ENCODE measurements at places on chromosomes 4 and X. TPM values are rescaled to one million over a fixed set of nuclear protein-coding genes. Genes with fewer than 3 reads are reported as not detected.

Gene HPGDS
- 0.57 TPM for total RNA-seq

Gene TCEAL5
- not detected for total RNA-seq

Gene UGT2B7
- not detected for total RNA-seq

Gene ADH7
- not detected for total RNA-seq

Gene PASD1
- not detected for total RNA-seq

Gene NXT2
- total RNA-seq: 13.3 TPM

Gene XAGE1A
- not detected for total RNA-seq

Gene CDKN2AIP
- total RNA-seq: 30.1 TPM

Gene ZFX
- 36.6 TPM for total RNA-seq

Gene SYP
- 1.9 TPM for total RNA-seq

Gene SSX4
- not detected for total RNA-seq

Gene LNX1
- total RNA-seq: not detected

Gene AKAP4
- total RNA-seq: not detected

Gene NHSL2
- total RNA-seq: 0.51 TPM

- H3K4me1 ChIP-seq: no peaks in the 10 kb centered on the region
- H3K27me3 ChIP-seq: no peaks in the 10 kb centered on the region
- no peak overlapping the region for H3K4me3 ChIP-seq
- no peak for DNase-seq
- H3K27ac ChIP-seq: no peak overlapping the region
- H3K36me3 ChIP-seq: no peaks in the 10 kb centered on the region
These were observed 119.8 kb downstream of the PPARGC1A start for GRCh38 chr4:23770011-23770410.

- H3K36me3 ChIP-seq: no peaks in the 10 kb centered on the region
- no peak overlapping the region for H3K27ac ChIP-seq
- no peaks in the 10 kb centered on the region for H3K4me1 ChIP-seq
- H3K27me3 ChIP-seq: no peaks in the 10 kb centered on the region
These were observed 237.4 kb downstream of the CAMK2D start for GRCh38 chr4:113524096-113524495.

DNA sequence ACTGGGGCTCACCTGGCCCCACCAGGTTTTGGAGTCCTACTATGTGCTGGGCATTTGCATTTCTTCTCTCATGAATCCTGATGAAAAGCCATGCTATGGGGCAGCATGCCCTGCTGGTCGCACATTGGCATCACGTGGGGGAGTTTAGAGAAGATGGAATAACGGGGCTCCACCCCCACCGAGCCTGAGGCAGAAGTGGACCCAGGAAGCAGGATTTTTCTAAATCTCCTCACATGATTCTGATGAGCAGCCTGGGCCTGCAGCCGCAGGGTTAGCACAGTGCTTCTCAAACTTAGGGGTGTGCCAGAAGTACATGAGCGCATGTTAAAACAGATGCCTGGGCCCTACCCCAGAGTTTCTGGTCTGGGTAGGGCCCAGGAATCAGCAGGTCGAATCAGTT is 4.6 kb upstream of the SORCS2 start:
- H3K4me1 ChIP-seq: no peaks in the 10 kb centered on the region
- DNase-seq: no peak
- peaks cover 8% of the 10 kb centered on the region for H3K27me3 ChIP-seq

DNA sequence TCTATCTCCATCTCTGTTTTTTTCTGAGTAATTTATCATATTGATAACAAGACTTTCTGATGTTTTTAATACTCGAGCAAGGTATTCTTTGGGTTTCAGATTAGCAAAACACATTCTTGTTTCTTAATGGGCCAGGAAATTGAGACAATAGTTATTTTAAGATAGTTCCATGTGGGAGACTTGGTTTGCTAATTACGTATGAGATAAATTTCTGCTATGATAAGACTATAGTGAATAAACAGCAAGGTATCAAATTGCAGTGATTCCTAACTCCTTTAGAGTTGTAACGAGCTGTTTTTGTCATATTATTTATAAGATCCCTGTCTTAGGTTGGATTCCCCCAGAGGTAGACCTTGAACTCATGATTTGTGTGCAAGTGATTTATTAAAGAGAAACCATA is 38.3 kb downstream of the SYTL5 start:
- no peak for DNase-seq
- no peak overlapping the region for H3K27ac ChIP-seq
- H3K27me3 ChIP-seq: no peaks in the 10 kb centered on the region
- no peaks in the 10 kb centered on the region for H3K36me3 ChIP-seq

GRCh38 chr4:5892323-5893003 is 423 bp downstream of the CRMP1 start:
- no peaks in the 10 kb centered on the region for H3K36me3 ChIP-seq
- no peak overlapping the region for H3K4me3 ChIP-seq
- H3K4me1 ChIP-seq: no peaks in the 10 kb centered on the region
- DNase-seq: no peak

DNA sequence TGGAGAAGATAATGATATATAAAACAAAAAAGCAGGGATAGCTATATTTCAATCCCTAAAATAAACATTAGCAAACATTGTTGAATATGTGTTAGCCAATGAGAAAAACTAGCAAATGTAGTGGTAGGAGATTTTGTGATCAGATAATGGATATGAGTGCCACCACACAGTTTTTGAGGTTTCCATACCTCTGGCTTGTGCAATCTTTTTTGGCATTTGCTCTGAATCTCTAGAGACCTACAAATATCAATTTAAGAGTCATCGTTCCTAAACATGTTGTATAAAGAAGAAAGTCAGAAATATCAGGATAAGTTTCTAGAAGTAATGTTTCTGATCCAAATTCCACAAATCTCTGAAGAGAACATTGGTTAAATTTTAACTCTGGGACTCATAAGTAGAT is 308.7 kb downstream of the PDGFC start:
- no peaks in the 10 kb centered on the region for H3K36me3 ChIP-seq
- no peaks in the 10 kb centered on the region for H3K4me1 ChIP-seq
- no peak for DNase-seq
- H3K27ac ChIP-seq: no peak overlapping the region
- H3K4me3 ChIP-seq: no peak overlapping the region

- DNase-seq: no peak
- no peaks in the 10 kb centered on the region for H3K27me3 ChIP-seq
These were observed 20.8 kb upstream of the TMEM184C start for GRCh38 chr4:147596377-147596776.

DNA sequence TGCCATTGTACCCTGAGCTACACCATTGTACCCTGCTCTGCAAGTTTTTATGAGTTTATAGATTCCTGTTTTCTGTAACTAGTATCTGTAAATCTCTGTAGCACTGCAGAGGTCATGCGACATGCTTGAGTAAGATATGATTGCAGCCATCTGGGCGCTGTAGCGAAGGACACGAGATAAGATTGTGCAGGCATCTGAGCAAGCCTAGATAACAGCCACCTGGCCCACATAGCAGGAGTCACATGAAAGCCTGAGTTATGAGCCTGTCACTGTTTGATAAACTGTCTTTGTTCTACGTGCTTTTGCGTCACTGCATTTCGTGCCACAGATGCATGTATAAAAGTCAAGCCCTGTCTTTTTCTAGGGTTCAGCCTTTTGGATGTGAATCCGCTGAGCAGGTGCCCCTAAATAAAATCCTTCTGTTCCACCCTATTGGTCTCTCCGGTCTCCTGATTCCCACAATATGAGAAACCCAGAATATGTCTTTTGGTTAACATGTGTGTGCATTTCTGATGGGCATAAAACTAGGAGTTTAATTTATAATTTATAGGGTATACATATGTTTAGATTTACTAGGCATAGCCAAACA is 327.6 kb upstream of the MAOA start:
- H3K27me3 ChIP-seq: no peaks in the 10 kb centered on the region
- H3K36me3 ChIP-seq: no peaks in the 10 kb centered on the region
- H3K27ac ChIP-seq: no peak overlapping the region
- no peaks in the 10 kb centered on the region for H3K4me1 ChIP-seq
- DNase-seq: no peak
- no peak overlapping the region for H3K4me3 ChIP-seq

- H3K27ac ChIP-seq: no peak overlapping the region
- no peaks in the 10 kb centered on the region for H3K36me3 ChIP-seq
- H3K4me3 ChIP-seq: no peak overlapping the region
- H3K27me3 ChIP-seq: no peaks in the 10 kb centered on the region
- peaks cover 12% of the 10 kb centered on the region for H3K4me1 ChIP-seq
- DNase-seq: no peak
These were observed 126.0 kb downstream of the BCOR start for GRCh38 chrX:39971760-39972159.

GRCh38 chr4:35166466-35166865 is 1077.8 kb downstream of the ARAP2 start:
- H3K36me3 ChIP-seq: no peaks in the 10 kb centered on the region
- no peak for DNase-seq
- no peaks in the 10 kb centered on the region for H3K27me3 ChIP-seq
- no peak overlapping the region for H3K27ac ChIP-seq
- no peak overlapping the region for H3K4me3 ChIP-seq
- H3K4me1 ChIP-seq: no peaks in the 10 kb centered on the region

- no peak overlapping the region for H3K4me3 ChIP-seq
- no peaks in the 10 kb centered on the region for H3K36me3 ChIP-seq
- no peak overlapping the region for H3K27ac ChIP-seq
- no peak for DNase-seq
- no peaks in the 10 kb centered on the region for H3K4me1 ChIP-seq
- no peaks in the 10 kb centered on the region for H3K27me3 ChIP-seq
These were observed 244.6 kb upstream of the BOD1L1 start for GRCh38 chr4:13872155-13872554.

DNA sequence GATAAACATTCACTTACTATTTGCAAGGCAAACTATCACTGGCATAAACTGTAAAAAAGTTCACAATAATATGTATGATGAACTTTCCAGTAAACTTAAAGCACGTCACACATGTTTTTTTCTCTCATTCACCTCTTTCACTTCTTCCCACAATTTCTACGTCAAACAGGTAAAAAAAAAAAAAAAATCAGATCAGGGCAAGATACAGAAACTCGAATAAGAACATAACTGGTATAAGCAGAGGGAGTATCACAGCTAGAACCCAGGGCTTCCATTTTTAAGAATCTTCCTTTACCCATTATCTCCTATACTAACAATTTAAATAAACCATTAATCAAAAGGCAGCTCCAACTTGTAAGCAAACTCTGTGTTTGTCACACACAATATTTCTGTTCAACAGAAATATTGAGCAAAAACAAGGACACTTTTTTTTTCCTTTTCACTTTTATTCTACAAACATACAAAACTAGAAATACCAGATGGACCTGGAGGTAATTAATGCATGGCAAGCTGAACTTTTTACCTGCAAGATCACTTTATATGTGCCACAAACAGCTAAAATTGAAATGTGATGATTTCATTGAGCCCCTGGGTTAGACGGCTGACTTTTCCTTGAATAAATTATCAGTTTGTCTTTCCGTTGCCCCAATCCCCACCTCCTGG is 47.5 kb upstream of the NSUN7 start:
- DNase-seq: no peak
- H3K4me1 ChIP-seq: no peaks in the 10 kb centered on the region
- no peaks in the 10 kb centered on the region for H3K27me3 ChIP-seq
- no peaks in the 10 kb centered on the region for H3K36me3 ChIP-seq
- H3K27ac ChIP-seq: no peak overlapping the region
- H3K4me3 ChIP-seq: no peak overlapping the region

DNA sequence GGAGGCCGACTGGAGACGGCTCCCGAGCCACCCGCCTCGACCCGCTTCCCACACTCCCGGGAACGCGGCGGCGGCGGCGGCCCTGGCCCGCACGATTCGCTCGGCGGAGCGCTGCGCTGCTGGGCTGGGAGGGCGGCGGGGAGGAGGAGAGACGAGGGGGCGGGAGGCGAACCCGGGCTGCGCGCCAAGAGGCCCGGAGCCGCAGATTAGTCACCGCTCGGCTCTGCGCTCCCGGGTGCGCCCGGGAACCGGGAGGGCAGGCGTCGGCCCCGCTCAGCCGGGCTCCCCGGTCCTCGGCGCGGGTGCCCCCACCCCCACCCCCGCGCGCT is 11.2 kb upstream of the BCOR start:
- peak overlapping the region; percentile 37 for H3K4me3 ChIP-seq
- peak; percentile 52 for DNase-seq
- H3K4me1 ChIP-seq: peaks cover 4% of the 10 kb centered on the region
- H3K36me3 ChIP-seq: no peaks in the 10 kb centered on the region
- peak overlapping the region; percentile 47 for H3K27ac ChIP-seq
